Stimulated activated CD4-positive, alpha-beta T cell treated with anti-CD3 and anti-CD28 coated beads, Interleukin-1b, Interleukin-23, amount 100 ng/mL, for 1 hour (primary cell): ENCODE measurements at places on chromosomes 6 and 20.

DNA sequence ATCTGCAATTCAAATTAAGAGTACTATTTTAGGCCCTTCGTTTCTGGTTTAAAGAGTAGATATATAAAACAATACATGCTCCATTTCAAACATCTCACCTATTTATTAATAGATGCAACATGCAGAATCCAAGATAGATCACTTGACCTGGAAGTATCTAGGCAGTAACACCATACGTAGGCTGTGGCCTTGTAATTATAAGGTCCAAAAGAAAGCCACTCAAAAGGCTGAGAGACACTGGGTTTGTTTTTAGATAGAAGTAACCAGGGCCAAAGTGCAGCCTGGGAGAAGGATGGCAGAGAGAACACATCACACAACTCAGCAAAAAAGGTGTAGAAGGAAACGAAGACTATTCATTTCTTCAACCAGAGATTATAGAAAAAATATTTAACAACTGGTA is 8.4 kb upstream of the GFOD1 start:
- DNase-seq, result no peak

GRCh38 chr6:10610289-10610688 is 84.1 kb downstream of the C6orf52 start:
- no peak for DNase-seq

DNA sequence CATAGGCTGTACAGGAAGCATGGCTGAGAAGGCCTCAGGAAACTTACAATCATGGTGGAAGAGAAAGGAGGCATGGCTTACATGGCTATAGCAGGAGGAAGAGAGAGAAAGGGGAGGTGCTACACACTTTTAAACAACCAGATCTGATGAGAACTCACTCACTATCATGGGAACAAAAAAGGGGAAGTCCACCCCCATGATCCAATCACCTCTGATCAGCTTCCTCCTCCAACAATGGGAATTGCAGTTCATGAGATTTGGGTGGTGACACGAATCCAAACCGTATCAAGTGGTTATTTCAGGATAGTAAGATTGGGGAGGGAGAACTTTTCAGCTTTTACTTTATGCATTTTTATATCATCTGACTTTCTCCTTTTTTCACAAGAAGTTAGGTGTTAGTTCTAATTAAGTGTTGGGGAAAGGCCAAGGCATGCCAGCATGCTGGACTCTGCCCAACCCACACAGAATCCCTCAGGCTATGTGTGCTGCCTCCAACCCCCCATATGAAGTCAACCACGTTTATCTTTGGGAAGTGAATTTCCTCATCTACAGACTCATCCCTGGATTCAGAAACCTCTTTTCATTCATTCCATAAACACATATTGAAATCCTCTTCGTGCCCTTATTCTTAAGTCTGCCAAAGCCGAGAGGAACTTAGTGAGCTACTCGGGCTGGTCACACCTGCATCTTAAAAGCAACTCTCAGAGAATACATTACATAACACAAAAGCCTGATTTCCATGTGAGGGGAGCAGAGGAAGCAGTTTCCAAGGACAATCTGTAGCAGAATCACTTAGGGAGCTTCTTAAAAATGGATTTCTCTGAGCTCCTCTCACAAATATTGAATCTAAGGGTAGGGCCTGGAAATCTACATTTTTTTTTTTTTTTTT is 16.7 kb upstream of the CLIC5 start:
- DNase-seq, result no peak

DNA sequence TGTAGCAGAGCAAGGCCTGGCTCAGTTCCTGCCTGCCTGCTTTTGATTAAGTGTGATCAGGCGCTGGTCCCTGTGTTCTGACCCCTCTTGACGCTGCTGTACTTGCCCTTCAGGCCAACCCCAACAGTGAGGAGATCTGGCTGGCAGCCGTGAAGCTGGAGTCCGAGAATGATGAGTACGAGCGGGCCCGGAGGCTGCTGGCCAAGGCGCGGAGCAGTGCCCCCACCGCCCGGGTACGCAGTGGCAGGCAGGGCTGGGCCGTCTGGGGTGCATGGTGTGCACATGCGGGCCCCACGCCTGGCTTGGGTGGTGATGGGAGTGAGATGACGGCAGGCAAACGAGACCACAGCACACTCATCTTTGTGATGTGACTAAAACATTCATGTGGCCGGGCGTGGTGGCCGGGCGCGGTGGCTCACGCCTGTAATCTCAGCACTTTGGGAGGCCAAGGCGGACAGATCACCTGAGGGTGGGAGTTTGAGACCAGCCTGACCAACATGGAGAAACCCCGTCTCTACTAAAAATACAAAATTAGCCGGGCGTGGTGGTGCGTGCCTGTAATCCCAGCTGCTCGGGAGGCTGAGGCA is 10.1 kb upstream of the C20orf204 start:
- no peak for DNase-seq

DNA sequence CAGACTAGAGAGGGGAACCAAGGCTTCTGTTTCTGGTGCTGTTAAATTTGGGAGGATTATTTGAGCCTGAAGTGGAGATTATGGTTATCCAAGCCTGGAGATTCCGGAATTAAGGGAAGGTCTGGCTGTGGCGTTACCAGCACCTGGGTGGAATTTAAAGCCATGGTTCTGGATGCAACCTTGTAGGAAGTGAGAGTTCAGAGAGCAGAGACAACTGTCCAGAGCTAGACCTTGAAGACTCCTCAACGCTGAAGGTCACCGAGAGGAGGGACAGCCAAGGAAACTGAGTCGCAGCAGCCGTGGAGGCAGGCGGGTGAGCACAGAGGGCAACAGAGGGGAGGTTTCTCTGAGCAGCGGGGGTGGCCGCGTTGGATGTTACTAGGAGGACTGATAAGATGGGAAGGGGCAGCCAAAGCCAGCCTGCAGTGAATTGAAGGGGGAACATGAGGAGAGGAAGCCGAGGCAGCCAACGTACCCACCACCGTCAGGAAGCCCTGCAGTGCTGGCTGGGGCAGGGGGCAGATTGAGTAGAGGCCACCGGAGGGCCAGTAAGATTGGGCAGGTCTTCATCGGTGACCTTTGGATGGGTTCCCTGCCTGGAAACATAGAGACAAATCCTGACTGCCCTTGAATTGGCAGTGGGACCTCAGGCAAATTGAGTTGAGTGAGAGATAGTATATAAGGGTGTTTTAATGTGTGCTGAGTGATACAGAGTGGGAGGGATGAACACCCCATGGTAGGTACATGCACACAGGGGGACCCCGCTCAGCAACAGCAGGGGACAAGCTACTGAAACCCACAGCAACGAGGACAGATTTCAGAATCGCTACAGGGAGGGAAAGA is 90.3 kb downstream of the SNX5 start:
- no peak for DNase-seq

DNA sequence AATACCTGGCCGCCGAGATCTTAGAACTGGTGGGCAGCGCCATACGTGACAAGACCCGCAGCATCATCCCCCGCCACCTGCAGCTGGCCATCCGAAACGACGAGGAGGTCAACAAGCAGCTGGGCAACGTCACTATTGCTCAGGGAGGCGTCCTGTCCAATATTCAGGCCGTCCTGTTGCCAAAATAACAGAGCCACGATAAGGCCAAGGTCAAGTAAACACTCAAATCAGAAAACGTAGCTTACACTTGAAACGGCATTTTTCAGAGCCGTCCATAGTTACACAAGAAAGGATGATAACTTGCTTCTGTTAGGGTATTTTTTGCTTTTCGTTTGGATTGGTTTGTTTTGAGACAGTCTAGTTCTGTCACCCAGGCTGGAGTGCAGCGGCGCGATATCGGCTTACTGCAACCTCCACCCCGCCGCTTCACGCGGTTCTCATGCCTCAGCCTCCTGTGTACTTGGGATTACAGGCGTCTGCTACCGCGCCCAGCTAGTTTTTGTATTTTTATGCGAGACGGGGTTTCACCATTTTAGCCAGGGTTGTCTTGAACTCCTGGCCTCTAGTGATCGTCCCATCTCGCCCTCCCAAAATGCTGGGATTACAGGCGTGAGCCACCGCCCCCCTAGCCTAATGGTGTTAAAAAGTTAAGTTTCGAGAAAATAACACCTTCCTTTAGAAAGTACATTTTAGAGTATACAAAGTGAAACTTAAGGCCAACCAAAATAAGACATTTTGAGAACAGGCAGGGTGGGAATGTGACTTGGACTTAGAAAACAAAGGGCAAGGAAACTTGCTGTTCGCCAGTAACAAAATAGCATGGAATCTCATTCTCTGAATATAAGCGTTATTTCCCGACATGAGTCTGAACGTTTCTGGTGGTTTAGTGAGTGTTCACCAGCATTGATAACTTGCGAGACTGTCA is 42.8 kb upstream of the HFE start:
- DNase-seq, result no peak

GRCh38 chr6:97347111-97347510 is 64.1 kb upstream of the MMS22L start:
- no peak for DNase-seq

DNA sequence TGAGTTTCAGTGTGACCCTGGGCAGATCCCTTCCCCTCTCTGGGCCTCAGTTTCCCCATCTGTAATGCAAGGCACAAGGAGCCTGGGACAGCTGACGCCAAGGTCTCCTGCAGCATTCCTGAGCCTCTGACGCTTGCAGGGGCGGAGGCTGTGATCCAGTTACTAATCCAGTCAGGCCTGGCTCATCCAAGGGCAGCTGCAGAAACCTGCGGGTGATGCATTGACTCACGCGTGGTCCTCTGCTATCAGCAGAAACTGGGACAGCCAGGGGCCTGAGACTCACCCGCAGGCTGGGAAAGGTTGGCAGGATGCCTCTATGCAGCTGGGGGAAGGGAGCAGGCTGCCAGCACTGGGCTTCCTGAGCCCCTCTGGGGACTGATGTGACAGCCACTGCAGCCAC is 65.0 kb upstream of the SIRPA start:
- no peak for DNase-seq

DNA sequence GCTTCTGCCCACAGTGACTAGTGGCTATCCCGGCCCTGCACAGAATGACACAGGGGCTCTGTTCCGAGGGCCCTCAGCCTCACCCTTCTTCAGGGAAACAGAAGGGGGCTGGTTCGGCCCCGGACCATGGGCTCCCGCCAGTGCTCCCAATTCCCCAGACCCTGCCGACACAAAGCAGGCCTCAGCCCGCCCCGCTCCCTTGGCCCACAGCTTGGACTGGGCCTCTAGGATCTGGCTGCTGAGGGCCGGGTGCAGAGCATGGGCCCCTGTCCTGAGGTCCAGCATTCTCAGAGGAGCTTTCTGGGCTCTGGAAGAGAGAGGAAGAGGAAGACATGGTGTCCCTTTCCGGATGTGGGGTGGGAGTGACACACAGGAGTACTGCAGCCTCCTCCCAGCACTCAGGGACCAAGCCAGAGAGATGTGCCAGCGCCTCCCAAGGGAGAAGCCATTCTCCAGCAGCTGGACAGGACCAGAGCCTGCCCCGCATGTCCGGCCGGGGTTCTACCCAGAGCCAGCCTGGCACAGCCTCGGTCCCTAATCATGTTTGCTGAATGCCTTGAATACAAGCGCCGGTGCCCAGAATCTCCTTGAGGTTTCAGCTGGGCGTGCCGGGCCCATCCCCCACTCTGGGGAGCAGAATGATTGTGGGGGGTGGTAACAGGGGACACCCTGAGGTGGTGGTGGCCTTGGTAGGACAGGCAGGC is 23.9 kb downstream of the C20orf203 start:
- no peak for DNase-seq

GRCh38 chr6:14771016-14771415 is 474.9 kb upstream of the JARID2 start:
- no peak for DNase-seq

GRCh38 chr6:123909989-123910388 is 106.3 kb downstream of the NKAIN2 start:
- DNase-seq, result no peak

GRCh38 chr6:44192428-44193041 is 24.2 kb upstream of the MYMX start:
- no peak for DNase-seq

DNA sequence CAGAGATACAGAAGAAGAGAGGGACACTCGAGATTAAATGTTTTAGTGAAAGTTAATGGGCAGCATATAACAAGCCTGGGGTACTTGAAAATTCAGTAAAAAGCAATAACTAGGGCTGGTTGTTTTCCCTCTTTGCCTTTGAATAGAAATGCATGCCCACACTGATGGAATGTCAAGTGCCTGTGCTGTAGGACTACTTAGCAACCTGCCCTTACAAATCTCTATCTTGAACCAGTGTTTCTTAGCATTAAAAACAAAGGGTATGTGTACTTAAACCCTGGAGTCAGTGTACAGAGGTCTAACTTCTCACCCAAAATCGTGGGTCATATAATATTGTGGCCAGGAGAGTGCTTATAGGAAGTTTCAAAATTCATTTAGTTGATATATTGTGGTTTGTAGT is 37.1 kb downstream of the RNF144B start:
- no peak for DNase-seq

- no peak for DNase-seq
These were observed 580.7 kb upstream of the GJE1 start for GRCh38 chr6:141552031-141552430.

GRCh38 chr6:71982389-71982788 is 96.0 kb downstream of the RIMS1 start:
- DNase-seq, result no peak

- DNase-seq, result no peak
These were observed 158.2 kb upstream of the ZFP64 start for GRCh38 chr20:52349806-52350205.

GRCh38 chr6:88840796-88841539 is 122.5 kb downstream of the RNGTT start:
- no peak for DNase-seq

DNA sequence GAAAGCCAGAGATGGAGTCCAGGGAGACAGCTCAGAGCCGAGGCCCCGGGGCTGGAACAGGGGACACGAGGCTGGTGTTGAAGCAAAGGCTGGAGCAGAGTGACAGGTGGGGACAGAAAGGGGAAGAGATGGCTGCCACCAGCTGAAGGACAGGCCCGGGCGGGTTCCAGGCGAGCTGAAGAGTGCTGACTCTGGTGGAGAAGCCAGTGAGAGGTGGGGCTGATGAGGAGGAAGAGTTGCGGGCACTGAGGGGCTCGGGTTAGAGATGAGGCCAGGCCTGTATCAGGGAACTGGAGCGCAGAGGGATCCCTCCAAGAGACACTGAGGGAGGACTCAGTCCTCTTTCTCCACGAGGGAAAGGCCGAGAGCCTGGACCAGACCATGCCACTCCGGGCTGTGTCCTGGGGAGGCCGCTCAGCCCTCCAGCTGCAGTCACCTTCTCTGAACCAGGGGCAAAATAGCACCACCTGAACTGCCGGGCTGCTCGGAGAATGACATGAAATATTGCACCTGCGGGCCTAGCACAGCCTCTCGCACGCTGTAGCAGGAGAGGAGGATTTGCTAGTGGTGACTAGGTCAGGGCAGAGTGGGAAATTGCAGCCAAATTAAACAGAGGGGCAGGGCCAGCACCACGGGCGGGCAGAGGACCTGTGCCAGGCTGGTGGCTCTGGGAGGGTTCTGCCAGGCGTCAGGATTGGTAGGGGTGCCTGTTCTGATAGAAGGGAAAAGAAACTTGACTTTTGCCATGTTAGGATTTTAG is 175.9 kb downstream of the ZDHHC14 start:
- no peak for DNase-seq

- DNase-seq, result no peak
These were observed 905 bp upstream of the SLC12A5 start for GRCh38 chr20:46028110-46028509.
